BJ (cell line): ENCODE measurements at places on chromosomes 16 and 17.

DNA sequence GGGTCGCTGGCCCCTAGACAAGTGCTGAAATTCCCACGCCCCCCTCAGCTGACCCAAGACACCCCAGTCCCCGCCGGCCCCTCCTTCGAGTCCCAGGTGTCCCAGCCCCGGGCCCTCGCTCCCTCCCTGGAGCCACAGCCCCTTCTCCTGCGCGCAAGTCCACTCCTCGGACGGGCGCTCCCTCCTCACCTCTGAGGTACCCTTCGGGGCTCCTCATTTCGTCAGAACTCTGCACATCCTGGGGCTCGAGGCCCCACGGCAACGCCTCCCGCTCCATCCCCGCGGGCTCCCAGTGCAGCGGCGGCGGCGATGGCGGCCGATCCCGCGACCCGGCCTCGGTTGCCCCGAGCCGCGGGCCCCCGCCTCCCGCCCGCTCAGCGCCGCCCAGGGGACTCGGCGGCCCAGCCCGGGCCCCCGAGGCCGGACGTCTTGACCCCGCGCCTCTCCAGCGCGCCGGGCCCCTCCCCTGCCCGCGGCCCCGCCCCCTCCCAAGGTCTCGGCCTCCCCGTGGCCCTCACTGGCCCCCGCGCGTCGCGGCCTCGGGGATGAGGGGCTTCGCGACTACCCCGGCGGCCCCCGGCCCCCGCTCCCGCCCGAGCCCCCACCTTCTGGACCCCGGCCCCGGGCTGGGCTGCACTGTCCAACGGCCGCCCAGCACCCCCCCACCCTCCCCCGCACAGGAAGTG, at the start of gene ZNF768:
Gene ZNF768 (minus strand): TSS at position 430 of the 686 bp plus-strand sequence. CDS start 153 bp downstream, at position 277.
- no peak for DNase-seq

DNA sequence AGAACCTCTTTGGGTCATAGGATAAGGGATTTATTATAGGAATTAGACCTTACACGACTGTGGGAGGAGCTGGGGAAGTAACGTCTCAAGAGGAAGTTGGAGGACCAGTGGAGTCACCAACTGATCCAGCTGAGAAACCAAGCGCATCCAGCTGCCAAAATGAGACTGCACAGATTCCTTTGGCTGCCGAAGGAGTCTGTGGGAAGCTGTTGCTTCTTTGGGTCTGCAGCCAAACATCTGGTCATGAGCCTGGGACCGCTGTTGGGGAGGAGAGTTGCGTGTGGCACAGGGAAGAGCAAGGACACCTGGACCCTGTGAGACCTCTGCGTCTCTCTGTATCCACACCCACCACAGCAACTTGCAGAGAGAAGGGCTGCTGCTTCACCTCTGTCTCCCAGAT, 2.4 kb upstream of the NACA2 start:
- DNase-seq: no peak

- no peak for DNase-seq
These were observed 10.9 kb downstream of the DLX4 start for GRCh38 chr17:49979748-49980479.

- DNase-seq: peak; percentile 66
These were observed at the start of the genes LRRC46 and MRPL10 for GRCh38 chr17:47831003-47831933. TSS of gene LRRC46 (plus strand) at chr17:47831670. CDS start at chr17:47831990, 320 bp downstream. TSS of gene MRPL10 (minus strand) at chr17:47831541. CDS start at chr17:47831511, 30 bp downstream.

DNA sequence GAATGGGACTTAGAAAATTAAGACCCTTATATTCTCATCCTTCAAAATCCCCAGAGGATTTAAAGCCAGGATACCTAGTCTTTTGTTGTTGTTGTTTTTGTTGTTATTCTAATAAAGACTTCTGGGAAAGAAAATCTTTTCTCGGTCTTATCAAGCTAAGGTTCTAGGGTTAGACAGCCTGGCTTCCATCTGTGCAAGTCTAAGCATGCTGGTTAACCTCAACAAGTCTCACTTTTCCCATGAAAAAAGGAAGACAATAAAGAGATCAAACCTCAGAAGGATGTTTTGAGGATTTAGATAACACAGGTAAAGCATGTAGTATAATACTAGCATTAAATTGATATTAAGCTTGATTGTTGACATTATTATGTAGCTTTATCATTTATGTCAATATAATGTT, 486.4 kb upstream of the SOX9 start:
- no peak for DNase-seq

DNA sequence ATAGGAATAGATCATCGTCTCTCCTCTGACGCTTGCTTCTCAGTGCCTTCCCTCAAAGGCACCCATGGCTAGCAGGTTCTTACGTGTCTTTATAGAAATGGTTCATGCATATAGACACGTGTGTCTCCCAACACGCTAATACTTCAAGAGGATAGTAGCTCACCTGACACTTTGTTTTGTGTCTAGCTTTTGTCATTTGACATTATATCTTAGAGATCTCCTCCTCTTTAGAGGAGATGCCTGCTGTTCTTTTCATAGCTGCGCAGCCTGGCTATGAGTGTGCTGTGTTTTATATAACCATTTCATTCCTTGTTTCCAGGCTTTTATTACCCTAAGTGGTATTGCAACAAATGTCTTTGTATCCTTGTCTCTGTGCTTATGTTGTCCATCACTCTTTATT, 411.7 kb downstream of the CPPED1 start:
- no peak for DNase-seq

- no peak for DNase-seq
These were observed 498 bp upstream of the CLEC10A start for GRCh38 chr17:7080456-7081041.

DNA sequence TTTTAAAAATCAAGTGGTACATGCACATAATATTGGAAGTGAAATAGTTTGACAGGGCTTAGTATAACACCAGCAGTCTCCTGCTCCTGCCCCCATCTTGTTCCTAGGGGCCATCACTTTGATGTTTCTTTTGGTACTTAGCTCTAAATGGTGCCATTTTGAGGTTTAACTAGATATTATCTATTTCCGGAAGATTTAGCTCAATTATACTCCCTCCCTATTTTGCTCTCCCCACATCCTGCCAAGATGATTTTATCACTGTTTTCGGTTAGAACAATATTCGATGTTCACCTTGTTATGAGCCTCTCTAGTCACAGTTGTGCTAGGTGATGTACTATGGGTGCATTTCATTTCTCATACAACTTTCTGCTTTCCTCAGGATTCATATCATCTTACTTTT, 20.0 kb upstream of the SLC35G3 start:
- DNase-seq: no peak

DNA sequence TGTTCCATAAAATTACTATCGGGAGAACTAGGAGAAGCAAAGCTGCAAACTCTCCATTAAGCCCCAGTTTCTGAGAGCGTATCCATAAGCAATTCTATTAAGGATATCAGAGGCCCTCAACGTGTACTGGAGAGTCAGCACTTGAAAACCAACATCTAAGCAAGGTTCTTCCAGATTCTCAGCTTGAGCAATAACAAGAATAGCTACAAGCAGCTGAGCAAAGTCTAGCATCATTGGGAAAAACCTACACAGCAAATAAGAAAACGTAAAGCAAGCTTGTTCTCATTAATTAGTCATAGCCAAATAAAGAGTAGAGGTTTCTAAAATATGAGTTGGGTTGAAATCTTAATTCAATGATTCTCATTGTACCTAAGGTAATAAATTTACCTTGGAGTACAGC, 26.9 kb upstream of the COX10 start:
- no peak for DNase-seq

GRCh38 chr17:70053241-70054234, 21.5 kb upstream of the KCNJ16 start:
- no peak for DNase-seq

- no peak for DNase-seq
These were observed 132.6 kb upstream of the CACNG5 start for GRCh38 chr17:66702106-66702936.

DNA sequence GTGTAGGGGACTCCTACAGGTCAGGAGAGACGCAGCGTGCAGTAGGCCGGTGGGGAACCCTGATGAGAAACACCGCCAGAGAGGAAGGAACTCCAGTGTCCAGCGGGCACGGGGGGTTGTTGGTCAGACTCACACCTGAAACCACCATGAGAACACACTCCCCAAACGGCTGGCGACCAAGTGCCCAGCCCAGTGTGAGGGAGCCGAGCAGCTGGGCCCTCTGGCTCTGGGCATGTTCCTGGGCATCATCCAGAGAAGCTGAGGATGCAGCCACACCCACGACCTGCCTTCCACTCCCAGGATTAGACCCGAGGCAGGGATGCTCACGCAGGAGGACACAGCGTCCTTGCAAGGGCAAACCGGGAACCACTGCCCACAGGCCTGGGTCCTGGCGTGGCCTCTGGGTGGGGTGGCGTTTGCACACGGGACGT, 108.3 kb upstream of the ZNF750 start:
- no peak for DNase-seq

- no peak for DNase-seq
These were observed at the start of gene ACE for GRCh38 chr17:63476854-63477479. TSS of gene ACE (plus strand) at chr17:63477061. CDS start at chr17:63477095, 34 bp downstream.

GRCh38 chr16:82699711-82700495, 73.1 kb downstream of the CDH13 start:
- peak; percentile 76 for DNase-seq

- DNase-seq: no peak
These were observed 129.4 kb downstream of the TANC2 start for GRCh38 chr17:63095459-63095858.

GRCh38 chr17:17498606-17499301, 2.6 kb upstream of the RASD1 start:
- no peak for DNase-seq

- no peak for DNase-seq
These were observed at the start of gene ORC6 for GRCh38 chr16:46689365-46690280. TSS of gene ORC6 (plus strand) at chr16:46689659. CDS start at chr16:46689706, 47 bp downstream.

DNA sequence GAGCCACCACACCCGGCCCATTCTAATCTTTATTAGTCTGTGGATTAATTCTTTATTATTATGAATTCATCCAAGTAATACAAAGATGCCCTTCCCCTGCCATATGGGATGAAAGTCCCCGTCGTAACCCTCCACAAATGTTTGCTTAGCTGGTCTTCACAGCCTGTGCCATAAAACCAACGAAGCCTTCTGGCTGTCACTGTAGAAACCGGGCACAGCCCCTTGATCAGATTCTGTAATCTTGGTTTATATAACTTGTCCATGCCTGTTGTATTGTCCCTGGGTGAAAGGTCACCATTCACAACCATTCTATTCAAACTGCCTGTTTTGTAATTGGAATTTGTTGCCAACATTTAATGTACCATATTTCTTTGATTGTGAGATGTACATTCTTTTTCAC, 66.5 kb downstream of the ATP2C2 start:
- no peak for DNase-seq

GRCh38 chr17:70072546-70073309, 2.3 kb upstream of the KCNJ16 start:
- no peak for DNase-seq

DNA sequence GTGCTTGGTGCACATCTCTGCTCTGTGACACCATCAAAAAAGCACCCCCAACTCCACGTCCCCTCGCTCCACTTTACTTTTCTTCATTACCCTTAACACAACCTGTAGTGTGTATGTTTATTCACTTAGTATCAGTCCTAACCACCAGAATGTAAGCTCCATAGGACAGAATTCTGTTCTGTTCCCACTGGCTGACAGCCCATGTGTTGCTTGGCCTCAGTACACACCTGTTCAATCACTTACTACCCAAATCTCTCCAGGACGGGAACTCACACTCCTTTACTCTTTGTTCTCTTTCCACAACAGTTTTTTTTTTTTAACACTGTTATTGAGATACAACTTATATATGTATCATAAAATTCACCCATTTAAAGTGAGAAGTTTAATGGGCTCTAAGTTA, 119.6 kb downstream of the MAF start:
- no peak for DNase-seq

DNA sequence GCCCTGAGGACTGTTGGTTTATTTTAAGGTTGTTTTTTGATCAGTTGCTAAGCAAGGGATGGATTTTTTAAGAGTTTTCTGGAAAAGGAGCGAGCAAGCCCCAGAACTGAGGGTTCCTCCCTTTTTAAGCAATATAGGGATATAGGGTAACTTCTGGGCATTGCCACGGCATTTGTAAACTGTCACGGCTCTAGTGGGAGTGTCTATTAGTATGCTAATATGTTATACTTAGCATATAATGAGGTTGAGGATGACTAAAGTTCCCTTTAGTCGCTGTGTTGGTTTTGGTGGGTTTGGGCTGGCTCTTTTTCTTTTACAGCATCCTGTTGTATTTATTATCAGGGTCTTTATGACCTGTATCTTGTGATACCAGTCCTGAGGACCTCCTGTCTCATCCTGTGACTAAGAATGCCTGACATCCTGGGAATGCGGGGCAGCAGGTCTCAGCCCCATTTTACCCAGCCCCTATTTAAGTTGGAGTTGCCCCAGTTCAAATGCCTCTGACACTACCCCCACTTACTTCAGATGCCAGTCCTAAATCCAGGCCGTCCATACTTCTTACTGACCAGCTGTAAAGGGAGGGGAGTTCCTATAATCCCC, 59.4 kb downstream of the MFSD11 start:
- no peak for DNase-seq

DNA sequence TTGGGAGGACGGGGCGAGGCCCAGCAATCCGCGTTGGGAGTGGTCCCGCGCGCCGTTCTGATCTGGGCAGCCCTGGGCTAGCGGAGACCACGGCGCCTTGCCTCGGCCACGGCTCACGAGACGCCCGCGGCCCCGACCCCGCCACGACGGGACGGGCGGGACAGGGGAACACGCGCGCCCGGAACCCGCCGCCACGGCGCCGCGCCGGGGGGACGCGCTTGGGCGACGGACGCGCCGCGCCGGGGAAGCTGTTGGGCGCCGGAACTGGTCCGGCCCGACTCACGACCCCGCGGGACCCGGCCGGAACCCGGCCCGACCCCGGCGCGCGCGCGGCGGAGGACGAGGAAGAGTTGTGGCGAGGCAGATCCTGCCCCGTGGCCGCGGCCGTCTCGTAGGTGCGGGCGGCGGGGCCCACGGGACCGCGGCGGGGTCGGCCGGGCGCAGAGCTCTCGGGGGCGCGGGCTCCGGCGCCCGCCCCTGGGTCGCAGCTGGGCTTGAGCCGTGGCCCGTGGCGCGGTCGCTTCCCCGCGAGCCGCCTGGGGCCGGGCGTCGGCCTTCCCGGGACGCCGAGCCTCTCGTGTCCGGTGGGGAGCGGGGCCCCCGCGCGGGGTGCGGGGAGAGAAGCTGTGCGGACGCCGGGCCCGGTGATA, at the start of gene ACSF3:
Gene ACSF3 (plus strand): TSS at position 251 of the 650 bp plus-strand sequence. CDS start 6,830 bp downstream, outside the sequence.
- DNase-seq: no peak

DNA sequence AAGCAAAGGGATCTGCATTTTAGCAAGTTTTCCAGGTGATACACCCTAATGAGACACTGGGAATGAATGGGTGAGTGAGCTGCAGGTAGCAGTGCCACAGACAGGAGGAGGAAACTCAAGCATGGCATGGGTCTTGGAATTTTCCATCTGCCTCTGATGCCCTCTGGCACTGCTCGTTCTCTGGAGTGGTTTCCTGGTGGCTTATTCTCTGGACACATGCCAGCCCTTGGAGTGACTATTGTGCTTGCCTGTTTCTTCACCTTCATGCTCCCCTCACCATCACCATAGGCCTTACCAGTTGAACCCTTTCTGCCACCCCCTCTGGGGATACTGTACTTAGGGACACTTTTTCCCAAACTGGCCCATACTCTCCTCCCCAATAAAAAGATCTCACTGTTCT, 1.6 kb downstream of the COASY start:
- DNase-seq: no peak

DNA sequence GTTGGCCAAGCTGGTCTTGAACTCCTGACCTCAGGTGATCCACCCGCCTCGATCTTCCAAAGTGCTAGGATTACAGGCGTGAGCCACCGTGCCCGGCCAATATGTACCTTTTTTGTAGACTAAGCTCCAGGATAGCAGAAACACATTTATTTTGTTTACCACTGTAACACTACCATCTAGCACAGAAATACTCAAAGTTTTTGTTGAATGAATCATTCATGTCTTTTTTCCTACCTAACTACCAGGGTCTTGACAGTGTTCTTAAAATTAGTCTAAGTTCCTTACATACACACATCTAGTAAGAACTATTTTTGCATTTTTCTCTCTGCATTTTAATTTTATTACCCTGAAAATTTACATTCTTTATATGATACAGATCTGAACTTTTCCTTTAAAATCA, 44.4 kb downstream of the AKAP10 start:
- no peak for DNase-seq
